ENCODE measurements at places on chromosomes 2 and 18. TPM values are rescaled to one million over a fixed set of nuclear protein-coding genes. Genes with fewer than 3 reads are reported as not detected.

- no peak overlapping the region for H3K4me3 ChIP-seq
- DNase-seq: no peak
- no peaks in the 10 kb centered on the region for H3K36me3 ChIP-seq
Measured at GRCh38 chr2:47437287-47437686, 34.3 kb downstream of the MSH2 start.

DNA sequence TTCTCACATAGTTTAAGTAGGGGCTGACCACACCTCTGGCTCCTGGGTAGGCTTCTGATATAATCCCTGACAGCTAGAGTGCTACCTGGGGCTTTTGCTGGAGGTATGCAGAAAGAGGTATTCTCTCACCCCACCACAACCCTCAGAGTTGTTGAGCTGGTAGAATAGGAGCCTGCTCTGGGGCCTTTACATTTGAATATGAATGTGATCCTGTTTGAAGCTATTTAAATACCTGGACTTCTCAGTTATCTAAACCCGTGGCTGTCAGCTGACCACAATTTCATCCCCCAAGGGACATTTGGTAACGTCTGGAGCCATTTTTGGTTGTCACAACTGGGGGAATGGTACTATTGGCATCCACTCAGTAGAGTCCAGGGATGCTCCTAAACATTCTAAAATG is 669.1 kb downstream of the SATB2 start:
- DNase-seq: no peak
- H3K4me1 ChIP-seq: no peaks in the 10 kb centered on the region
- H3K4me3 ChIP-seq: no peak overlapping the region
- H3K27me3 ChIP-seq: no peaks in the 10 kb centered on the region

The ANKRD53 gene
- total RNA-seq: 0.68 TPM

- no peaks in the 10 kb centered on the region for H3K27me3 ChIP-seq
- H3K36me3 ChIP-seq: no peaks in the 10 kb centered on the region
- peaks cover 14% of the 10 kb centered on the region for H3K4me1 ChIP-seq
- peak overlapping the region; percentile 61 for H3K27ac ChIP-seq
- no peak overlapping the region for H3K4me3 ChIP-seq
Measured at GRCh38 chr2:28224648-28225472, 167.8 kb upstream of the FOSL2 start.

The HIBCH gene
- 19.7 TPM for total RNA-seq

The SEH1L gene
- total RNA-seq: 38.1 TPM

The LRRTM1 gene
- total RNA-seq: 0.49 TPM

GRCh38 chr2:70990216-70990615 is 4.5 kb downstream of the TEX261 start:
- no peak overlapping the region for H3K27ac ChIP-seq
- H3K27me3 ChIP-seq: no peaks in the 10 kb centered on the region
- peak; percentile 14 for DNase-seq
- peaks cover 13% of the 10 kb centered on the region for H3K36me3 ChIP-seq
- H3K4me3 ChIP-seq: no peak overlapping the region
- no peaks in the 10 kb centered on the region for H3K4me1 ChIP-seq

DNA sequence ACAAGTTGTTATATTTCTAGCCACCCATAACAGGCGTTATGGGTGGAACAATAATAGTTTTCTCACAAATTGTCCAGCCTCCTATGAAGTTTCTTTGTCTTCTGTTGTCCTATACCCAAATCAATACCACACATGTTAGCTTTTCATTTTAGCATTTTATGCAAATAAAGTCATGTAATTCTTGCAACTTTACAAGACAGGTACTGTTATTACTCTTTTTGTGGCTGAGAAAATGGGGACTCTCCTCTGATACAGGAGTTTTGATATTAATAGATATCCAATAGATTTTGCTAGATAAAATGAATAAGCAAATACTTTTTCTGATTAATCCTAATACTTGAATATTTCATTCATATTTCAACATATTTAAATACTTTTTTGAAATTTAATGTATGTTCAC is 151.0 kb downstream of the PMAIP1 start:
- DNase-seq: no peak
- no peaks in the 10 kb centered on the region for H3K27me3 ChIP-seq
- no peak overlapping the region for H3K4me3 ChIP-seq
- H3K4me1 ChIP-seq: no peaks in the 10 kb centered on the region
- no peak overlapping the region for H3K27ac ChIP-seq

DNA sequence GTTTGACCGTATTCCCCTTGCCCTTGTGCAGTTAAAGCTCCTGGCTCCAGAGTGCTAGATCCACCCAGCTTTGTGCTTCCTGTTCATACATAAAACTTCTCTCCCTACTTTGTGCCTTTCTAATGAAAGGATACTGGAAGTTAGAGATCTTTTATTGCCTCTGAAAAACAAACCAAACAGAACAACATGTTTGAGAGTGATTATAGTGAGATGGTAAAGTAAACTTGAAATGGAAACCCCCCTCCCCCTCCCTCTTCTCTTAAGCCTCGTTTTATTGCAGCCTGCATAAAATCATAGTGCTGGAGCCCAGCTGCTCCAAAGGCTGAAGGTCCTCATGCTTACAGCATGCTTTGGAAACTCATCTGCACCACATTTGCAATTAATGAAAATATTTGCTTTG is 125.1 kb downstream of the TANC1 start:
- no peak for DNase-seq
- H3K27me3 ChIP-seq: no peaks in the 10 kb centered on the region

GRCh38 chr2:24199968-24200590 is 25.2 kb downstream of the FAM228A start:
- H3K27me3 ChIP-seq: no peaks in the 10 kb centered on the region
- peaks cover 18% of the 10 kb centered on the region for H3K36me3 ChIP-seq
- DNase-seq: no peak
- no peaks in the 10 kb centered on the region for H3K4me1 ChIP-seq
- H3K27ac ChIP-seq: no peak overlapping the region
- no peak overlapping the region for H3K4me3 ChIP-seq

DNA sequence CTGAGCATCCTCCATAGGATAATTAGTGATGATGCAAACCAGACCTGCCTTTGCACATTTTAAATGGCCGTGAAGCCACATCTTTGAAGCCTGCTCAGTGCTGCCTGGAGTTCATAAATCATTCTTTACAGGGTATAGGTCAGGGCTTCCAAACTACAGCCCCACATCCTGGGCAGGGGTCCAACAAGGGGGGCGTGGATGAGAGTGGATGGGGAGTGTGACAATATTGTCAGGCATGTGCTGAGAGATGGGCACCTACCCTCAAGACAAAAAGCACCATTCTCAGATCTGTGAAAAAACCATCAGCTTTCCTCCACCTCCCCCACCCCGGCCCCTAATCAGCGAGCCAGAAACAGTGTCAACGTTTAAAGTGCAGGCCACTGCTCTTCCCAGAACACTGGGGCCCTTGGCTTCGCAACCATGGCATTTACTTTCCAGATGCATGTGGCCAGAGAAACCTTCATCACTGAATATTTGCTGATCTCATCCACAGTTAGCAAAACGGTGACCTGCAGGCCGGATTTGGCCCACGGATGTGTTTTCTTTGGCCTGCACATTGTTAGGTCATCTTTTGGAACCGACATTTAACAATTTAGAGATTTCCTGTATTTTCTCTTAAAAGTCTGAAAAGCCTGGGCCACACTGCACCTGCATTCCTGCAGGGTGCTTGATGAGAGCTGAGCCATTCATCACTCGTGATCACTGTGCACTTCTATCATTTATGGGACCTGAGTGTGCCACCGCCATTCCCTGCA is 130.7 kb downstream of the ANKRD44 start:
- H3K36me3 ChIP-seq: no peaks in the 10 kb centered on the region
- H3K4me1 ChIP-seq: peaks cover 18% of the 10 kb centered on the region
- peak; percentile 70 for DNase-seq

DNA sequence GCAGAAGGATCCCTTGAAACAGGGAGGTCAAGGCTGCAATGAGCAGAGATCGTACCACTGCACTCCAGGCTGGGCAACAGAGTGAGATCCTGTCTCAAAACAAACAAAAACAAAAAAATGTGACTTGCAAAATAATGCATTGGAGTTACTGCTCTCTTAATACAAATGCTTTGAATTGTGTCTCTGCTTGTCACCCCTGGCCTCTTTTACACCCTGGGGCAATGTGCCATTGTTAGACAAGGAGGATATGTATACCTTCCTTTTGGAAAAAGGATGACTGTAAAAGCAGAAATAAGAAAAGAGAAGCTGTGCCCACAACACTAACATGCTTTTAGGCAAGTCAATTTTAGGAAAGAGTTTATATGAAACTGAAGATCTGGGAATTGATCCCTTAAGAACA is 20.8 kb upstream of the C2orf74 start:
- H3K27me3 ChIP-seq: no peaks in the 10 kb centered on the region
- no peak for DNase-seq
- no peaks in the 10 kb centered on the region for H3K36me3 ChIP-seq

The RGPD6 gene
- 40.7 TPM for total RNA-seq

GRCh38 chr2:134988994-134989605 is 58.1 kb downstream of the MAP3K19 start:
- H3K4me1 ChIP-seq: no peaks in the 10 kb centered on the region
- DNase-seq: no peak
- H3K36me3 ChIP-seq: no peaks in the 10 kb centered on the region
- no peaks in the 10 kb centered on the region for H3K27me3 ChIP-seq
- no peak overlapping the region for H3K27ac ChIP-seq

The E2F6 gene
- total RNA-seq: 18.8 TPM

DNA sequence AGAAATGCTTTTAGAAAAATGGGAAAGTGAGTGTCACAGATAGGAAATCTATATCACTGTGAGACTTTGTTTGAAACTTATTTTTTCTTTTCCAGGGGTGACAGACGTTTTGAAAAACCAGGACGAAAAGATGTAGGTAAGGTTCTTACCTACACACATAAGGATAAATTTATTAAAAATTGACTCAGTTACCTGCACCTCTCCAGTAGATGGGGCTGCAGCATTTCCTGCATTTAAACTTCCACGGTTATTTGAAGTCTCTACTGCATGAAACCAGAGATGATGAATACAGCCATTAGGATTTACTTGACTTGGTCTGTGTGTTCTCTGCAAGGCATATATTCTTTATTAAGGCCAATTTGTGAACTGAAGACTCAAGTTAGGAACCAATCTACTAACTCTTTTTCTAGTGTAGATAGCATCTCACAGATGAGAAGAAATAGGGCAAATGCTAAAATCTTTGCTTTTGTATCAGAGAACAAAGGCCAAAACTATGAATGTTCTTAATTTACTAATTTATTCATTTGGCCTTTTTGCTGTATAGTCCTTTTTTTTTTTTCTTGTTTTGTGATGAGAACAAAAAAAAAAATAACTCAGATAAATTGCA is 15.0 kb downstream of the KCNJ13 start:
- H3K27me3 ChIP-seq: no peaks in the 10 kb centered on the region
- no peak overlapping the region for H3K4me3 ChIP-seq
- no peak overlapping the region for H3K27ac ChIP-seq
- DNase-seq: no peak

The IL1F10 gene
- not detected for total RNA-seq

The SLC38A11 gene
- total RNA-seq: 0.83 TPM

GRCh38 chr2:158484892-158485556 is 28.3 kb downstream of the PKP4 start:
- no peak overlapping the region for H3K27ac ChIP-seq
- no peaks in the 10 kb centered on the region for H3K36me3 ChIP-seq
- no peak for DNase-seq
- peaks cover 19% of the 10 kb centered on the region for H3K4me1 ChIP-seq
- H3K27me3 ChIP-seq: no peaks in the 10 kb centered on the region

The CDCA7 gene
- total RNA-seq: 1.7 TPM

DNA sequence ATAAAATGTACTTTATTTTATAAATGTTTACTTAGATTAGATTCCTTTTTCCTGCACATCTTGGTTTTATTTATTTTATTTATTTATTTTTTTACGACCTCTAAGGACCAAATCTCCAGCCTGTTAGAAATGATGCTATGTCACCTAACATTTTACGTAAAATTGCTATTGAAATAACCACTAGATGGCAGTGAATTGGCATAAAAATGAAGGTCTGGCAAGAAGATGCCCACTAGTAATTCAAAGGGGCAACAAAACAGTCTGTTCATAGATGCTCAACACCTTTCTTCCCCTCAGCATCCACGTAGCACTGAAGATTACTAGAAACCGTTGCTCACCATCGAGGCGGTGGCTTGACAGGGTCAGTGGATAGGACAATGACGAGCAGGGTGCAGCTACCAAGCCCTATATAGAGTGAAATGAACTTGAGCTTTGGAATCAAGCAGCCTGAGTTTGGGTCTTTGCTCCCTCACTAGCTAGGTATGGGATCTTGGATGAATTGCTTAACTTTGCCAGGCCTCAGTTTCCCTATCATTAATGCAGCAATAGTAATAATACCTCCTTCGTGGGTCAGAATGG is 128.7 kb upstream of the L3MBTL4 start:
- no peaks in the 10 kb centered on the region for H3K36me3 ChIP-seq
- no peak overlapping the region for H3K27ac ChIP-seq
- H3K4me1 ChIP-seq: peaks cover 4% of the 10 kb centered on the region
- no peak for DNase-seq
- H3K4me3 ChIP-seq: no peak overlapping the region

DNA sequence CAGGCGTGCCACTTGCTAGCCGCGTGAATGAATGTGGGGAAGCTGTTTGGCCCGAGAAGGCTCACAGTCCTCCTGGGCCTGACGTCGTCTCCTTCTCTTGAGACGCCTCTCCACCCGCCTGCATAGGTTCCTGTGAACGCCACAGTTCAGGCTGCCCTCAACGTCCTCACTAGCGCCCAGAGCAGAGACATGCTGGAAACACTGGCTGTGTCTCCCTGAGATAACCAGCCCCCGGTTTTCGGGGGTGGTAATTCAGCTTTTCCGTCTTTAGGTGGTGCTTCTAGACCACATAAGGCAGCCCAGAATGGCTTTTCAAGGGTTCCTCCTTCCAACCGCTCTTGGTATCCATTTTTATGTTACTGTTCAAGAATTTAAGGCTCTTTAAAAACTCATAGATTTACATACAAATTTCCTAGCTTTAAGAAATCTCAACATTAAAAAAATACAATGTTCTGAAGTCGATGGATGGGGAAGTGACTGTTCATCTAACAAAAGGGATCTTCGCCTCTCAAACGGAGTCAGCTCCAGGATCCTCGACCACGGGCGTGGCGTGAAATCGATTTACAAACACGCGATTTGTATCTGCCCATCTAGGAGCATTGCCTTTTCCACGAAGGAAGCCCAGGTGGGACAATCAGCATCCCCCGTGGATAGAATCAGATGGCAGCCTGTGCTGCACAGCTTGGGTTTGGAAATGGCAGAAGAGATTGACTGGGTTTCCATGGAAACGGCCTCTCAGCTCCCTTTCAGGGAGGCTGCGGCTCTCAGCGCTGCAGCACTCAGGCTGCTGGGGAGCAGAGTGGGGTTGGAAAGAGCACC is 110.6 kb upstream of the PXDN start:
- no peak overlapping the region for H3K27ac ChIP-seq
- H3K27me3 ChIP-seq: peaks cover 22% of the 10 kb centered on the region
- no peak for DNase-seq
- H3K4me3 ChIP-seq: peak overlapping the region; percentile 8

DNA sequence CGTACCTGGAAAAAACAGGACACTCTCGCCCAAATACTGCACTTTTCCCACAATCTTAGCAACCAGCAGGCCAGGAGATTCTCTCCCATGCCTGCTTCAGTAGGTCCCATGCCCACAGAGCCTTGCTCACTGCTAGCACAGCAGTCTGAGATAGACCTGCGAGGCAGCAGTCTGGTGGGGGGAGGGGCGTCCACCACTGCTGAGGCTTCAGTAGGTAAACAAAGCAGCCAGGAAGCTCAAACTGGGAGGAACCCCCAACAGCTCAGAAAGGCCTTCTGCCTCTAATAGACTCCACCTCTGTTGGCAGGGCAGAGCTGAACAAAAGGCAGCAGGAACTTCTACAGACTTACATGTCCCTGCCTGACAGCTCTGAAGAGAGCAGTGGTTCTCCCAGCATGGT is 1202.8 kb upstream of the ACVR2A start:
- no peaks in the 10 kb centered on the region for H3K36me3 ChIP-seq
- H3K27ac ChIP-seq: no peak overlapping the region
- no peaks in the 10 kb centered on the region for H3K4me1 ChIP-seq
